ENCODE measurements at places on chromosomes 1 and 21.
A peak's percentile ranks its signal among the peaks of the same experiment; 100 is the strongest.

GRCh38 chr1:86993269-86993985, 79.0 kb downstream of the HS2ST1 start:
- DNase-seq = no peak

- no peak for DNase-seq
Observed at GRCh38 chr1:59738152-59738551, 76.6 kb upstream of the HOOK1 start.

GRCh38 chr1:205124726-205125125, 2.9 kb upstream of the RBBP5 start:
- peak; percentile 14 for DNase-seq

GRCh38 chr1:50959303-50959912, 659 bp downstream of the FAF1 start:
- DNase-seq = no peak

DNA sequence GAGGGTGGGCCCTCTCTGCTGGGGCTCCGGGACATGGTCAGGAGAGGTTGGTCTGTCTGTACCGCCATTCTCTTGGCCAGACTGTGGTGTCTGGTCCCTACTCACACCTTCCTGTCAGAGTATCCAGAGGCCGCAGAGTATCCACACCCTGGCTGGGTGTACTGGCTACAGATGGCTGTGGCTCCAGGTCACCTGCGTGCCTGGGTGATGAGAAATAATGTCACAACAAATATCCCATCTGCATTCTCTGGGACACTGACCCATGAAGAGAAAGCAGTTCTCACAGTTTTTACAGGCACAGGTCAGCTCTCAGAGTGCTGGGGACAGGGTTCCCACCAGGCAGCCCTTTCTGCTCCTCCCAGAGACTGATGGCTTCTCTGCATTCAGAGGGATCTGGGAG, 37.4 kb downstream of the ABCG1 start:
- no peak for DNase-seq

- DNase-seq = no peak
Observed at GRCh38 chr1:83129107-83129506, 869.8 kb downstream of the TTLL7 start.

DNA sequence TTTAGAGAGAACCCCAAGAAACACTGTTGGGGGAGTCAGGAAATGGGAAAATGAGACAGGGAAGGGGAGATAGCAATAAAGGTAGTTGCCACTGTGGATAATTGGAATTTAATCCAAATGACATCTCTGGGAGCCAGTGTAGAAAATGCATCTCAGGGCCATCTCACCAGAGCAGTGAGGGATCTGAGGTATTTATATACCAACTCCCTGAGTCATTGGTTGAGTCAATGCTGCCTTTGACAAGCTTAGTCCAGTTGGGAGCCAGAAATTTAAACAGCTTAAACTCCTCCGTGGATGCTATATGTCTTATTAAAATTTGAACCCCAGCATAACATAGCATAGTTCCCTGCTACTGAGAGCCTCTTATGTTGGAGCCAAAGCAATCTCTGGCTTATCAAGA, 140.3 kb downstream of the SLC30A10 start:
- no peak for DNase-seq

- DNase-seq = no peak
Observed at GRCh38 chr1:99181892-99182291, 82.4 kb upstream of the PLPPR4 start.

DNA sequence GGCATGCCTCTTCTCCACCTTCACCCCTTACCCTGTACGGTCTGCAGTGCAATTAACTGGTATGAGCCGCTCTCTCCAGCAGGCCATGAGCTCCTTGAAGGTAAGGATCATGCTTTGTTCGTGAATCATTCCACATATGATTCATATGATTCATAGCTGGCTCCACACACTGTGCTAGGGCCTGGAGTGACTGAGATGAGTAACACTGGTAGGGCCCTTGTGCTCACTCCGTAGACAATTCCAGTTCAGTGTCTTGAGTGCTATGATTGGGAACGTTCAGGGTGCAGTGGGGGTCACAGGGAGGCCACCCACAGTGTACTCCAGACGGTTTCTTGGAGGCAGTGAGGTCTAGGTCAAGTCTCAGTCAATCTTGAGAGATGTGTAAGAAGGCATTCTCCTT, 239.8 kb downstream of the LMX1A start:
- no peak for DNase-seq

GRCh38 chr1:181718034-181718433, 234.7 kb downstream of the CACNA1E start:
- no peak for DNase-seq

DNA sequence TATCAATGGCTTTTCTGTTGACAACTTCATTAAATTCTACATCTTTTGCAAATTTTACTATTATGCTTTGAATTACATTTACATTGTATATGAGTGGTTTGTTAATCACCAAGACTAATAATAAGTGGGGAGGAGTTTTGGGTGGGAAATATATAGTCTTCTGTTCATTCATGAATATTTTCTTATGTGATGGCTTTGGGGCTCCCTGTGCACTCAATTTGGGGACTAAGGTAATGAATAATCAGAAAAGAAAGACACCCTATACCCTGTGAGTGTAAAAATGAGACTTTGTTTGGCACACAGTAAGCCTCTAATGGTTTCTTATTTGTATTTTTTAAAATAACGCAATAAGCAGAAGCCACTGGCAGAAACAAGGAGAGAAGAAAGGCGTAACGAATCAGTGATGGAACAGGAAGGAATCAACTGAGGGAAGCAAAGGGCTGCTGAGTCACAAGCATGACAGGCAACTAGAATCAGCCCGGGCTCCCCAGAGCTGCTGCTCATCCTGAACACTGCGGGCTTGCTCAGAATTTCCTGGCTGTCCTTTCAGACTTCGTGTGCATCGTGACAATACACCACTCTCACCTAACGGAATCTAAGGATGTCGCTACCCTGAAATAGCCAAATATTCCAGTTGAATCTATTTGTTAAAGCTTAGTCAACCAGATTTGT, 20.8 kb upstream of the RGS2 start:
- DNase-seq = no peak

DNA sequence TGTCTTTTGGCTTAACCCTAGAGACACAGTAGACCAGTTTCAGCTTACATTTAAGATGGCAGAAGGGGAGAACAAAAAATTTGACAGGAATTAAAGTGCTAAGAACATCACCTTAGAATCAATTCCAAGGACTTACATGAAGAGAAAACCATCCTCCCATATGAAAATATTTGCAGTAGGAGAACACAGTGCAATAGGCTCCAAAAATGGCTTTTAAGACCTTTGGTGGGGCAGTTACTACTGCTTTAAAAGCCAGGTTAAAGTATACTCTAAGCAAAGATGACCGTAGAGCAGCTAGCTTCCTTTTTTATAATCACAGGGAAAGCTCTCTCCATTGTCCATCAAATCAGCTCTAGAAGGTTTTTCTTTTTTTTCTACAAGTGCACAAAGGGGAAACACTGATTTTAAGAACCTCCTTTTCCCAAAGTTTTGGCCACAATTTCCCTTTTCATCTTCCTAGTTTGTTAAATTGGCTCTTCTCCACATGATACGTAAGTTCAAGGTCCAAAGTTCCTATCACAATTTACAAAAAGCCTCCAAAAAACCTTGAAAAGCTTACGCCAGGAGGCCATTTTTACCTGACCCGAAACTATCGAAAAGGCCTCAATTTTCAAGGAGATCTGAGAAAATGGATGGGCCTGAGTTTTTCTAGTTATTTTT, 3.3 kb downstream of the TXNIP start:
- DNase-seq = no peak

- DNase-seq = no peak
Observed at GRCh38 chr1:246121533-246121932, 385.5 kb downstream of the SMYD3 start.

DNA sequence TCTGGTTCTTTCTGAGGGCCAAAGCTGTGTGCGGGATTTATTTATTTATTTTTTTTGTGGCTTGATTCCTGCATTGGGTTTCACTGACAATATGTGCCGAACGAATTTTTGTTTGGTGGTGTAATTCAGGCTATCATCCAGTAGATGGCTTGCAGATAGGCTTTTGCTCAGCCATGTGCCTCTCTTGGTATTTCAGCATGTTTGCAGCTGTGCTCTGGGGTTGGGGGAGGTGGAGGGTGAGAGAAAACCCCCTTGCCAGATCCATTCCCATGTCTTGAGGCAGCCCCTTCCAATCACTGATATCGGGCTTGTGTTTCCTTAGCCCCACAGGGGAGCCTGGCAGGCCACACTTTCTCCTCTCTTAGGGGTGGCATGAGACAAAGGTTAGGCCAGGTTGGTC, 302.4 kb downstream of the PTGER3 start:
- no peak for DNase-seq

DNA sequence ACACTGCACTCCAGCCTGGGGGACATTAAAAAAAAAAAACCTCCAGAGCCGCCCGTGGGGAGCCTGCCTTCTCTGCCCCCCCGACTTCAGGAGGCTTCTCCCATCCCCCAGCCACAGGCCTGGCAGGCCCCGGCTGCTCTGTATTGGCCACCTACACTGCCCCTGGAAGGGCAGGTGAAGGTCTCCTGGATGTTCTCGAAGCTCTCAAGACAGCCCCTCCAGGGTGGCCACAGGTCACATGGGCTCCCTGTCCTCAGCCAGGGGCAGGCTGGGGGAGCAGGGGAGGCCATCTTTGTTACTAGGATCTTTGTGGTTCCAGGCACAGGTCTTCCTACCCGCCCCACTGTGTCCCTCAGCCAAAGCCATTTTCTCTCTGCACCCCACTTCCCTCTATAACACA, 32.8 kb downstream of the PADI6 start:
- DNase-seq = no peak

DNA sequence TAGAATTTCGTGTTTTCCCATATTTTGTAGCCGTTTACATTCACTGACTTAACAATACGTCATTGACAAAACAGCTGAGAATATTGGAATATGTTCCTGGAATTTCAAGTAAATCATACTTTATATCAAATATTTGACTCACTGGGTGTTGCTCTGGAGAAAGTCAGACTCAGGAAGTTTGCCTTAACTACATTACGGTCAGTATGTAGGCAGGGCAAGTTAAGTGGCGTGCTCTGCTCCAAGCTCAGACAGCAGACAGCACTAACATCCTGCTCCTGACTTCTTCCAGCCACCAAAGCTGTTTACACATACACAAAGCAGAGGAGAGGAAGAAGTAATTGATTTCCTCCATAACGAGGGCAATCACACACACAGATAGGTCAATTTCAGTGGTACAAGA, 414.6 kb downstream of the LRRIQ3 start:
- DNase-seq = no peak

DNA sequence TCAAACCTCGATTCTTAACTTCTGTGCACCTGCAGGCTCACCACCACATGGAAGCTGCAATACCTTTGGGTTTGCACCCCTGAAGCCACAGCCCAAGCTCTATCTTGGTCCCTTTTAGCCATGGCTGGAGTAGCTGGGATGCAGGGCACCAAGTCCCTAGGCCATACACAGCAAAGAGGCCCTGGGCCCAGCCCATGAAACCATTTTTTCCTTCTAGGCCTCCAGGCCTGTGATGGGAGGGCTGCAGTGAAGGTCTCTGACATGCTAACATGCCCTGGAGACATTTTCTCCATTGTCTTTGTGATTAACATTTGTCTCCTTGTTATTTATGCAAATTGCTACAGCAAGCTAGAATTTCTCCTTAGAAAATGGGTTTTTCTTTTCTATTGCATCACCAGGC, 79.2 kb downstream of the PRRX1 start:
- DNase-seq = no peak

GRCh38 chr1:238404481-238404880, 513.8 kb upstream of the ZP4 start:
- no peak for DNase-seq

DNA sequence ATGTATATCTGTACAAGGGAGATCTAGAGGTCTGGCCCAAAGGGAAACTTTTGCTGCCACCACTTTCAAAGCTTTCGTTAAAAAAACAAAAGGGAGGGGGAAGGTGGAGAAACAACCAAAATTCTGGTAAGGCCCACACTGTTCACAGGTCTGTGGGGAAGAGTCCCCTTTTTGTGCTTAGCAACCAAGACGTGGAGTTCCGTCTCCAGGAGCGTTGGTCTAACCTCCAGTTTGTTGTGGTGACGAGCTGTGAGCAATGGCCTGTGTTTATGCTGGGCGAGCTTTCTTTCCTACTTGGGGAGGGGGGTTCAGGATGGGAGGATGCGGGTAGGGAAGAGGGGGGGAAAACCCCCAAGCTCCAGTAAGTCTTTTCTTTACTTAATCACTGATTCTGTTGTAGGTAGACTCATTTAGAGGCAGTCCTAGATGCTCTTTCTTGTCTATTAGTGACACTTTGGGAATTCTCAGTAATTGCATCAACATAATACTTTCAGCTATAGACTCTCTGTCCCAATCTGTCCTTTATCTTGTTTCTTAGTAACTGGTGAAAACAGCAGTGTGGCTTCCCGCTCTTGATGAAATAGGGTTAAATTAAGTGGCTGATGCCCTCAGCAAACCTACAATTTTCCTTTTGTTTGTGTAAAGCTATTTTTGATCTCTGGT, 1.5 kb downstream of the HIPK1 start:
- DNase-seq = peak; percentile 51

DNA sequence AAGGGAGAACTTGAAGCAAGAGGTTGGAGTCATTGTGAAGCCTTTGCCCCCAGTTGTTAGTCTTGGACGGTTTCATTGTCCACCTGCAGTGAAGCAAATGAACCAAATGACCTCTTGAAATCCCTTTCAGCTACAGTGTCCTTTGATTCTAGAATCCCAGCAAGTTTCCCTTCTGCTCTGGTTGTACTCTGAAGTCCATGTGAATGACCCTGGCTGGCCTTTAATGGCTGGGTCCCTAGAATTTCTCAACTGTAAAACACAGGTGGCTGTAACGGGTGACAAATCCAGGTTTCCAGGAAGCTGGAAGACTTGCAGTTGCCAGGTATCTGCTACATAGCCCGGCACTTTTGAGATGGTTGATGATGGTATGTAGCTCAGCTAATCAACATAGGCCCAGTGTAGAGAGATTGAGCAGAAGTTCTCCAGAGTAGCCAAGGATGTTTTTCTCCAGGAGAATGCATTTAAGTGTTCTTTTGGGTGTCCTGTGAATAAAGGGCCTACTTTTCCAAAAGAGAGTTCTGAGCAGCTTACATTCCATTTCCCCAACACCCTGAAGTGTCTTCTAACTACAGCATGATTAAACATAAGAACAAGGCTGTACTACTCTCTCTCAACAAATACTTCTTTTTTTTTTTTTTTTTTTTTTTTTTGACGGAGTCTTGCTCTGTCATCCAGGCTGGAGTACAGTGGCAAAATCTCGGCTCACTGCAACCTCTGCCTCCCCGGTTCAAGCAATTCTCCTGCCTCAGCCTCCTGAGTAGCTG, 17.6 kb upstream of the SLC30A1 start:
- DNase-seq = no peak

GRCh38 chr1:110067893-110068645, 2.4 kb downstream of the ALX3 start:
- no peak for DNase-seq

GRCh38 chr1:81780705-81781454, 19.9 kb upstream of the ADGRL2 start:
- DNase-seq = no peak
